Activated CD4-positive, alpha-beta T cell treated with anti-CD3 and anti-CD28 coated beads, Interleukin-2, amount 50 U/mL, for 4 hours (primary cell): ENCODE measurements at places on chromosomes 5 and 9.

- no peak for DNase-seq
These were observed 377.8 kb downstream of the CHSY3 start for GRCh38 chr5:130282049-130282448.

DNA sequence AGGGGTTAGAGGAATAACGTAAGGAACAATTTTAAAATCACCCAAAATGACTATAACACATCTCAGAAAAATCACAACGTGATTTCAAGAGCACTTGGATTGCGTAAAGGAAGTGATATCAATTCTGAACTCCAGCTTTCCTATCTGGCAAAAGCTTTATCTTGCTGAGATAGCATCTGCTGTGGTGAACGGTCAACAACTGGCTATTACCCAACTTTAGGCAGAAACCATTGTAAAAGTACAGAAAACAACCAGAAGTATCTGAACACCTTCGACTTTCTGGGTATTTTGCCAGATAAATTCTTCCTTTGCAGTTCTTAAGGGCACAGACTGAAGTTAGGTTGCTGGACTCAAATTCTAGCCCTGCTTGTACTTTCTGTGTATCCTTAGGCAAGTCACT lies 9.2 kb downstream of the ABLIM3 start:
- DNase-seq = no peak

DNA sequence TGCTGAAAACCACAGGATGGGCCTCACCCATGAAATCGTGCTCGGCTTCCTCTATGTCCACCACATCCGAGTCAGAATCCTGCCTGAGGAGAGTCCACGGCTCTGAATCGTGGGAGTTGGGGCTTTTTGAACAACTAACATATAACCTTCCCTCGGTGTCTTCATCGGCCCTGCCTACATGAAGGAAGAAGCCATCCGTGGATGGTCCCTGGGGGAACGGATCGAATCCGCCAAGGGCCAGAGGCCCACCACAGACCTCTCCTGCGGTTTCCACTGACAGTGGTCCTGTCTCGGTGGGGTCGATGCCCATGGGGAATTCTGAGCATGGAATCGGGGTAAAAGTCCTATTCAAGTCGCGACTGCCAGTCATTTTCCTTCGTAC lies 85.0 kb downstream of the CAMSAP1 start:
- DNase-seq = no peak

GRCh38 chr5:57414857-57415256 lies 67.8 kb downstream of the ACTBL2 start:
- DNase-seq = no peak

DNA sequence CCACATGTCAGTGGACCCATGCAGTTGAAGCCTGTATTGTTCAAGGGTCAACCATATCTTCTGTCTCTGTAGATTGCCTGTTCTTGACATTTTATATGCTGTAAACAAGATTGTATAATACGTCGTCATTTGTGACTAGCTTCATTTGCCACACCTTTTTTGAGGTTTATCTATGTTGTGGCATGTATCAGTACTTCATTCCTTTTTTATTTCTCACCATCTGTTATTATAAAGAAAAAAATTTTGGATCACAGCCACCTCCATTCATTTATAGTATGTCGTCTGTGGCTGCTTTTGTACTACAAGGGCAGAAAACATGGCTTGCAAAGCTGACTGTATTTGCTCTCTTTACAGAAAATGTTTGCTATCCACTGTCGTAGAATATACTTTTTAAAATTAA lies 72.4 kb downstream of the TEK start:
- DNase-seq = no peak

- DNase-seq = no peak
These were observed 524 bp downstream of the CYFIP2 start for GRCh38 chr5:157266286-157267007.

DNA sequence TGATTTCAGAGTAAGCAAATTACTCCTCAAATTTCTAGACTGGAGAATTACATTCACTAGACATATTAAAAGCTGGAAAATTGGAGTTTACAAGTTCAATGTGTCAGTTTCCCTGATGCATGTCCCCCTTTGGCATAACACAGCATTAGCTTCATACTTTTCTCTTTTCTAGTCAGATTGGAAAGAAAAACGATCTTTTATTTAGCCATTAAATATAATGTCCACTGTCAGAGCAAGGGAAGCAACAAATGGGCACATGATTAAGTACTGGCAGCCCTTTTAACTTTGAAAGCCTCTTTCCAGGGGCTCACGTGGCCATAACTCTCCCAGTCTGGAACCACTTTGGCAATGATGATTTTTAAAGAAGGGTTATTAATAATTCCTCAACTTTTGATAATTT lies 203.3 kb downstream of the KCNN2 start:
- no peak for DNase-seq

DNA sequence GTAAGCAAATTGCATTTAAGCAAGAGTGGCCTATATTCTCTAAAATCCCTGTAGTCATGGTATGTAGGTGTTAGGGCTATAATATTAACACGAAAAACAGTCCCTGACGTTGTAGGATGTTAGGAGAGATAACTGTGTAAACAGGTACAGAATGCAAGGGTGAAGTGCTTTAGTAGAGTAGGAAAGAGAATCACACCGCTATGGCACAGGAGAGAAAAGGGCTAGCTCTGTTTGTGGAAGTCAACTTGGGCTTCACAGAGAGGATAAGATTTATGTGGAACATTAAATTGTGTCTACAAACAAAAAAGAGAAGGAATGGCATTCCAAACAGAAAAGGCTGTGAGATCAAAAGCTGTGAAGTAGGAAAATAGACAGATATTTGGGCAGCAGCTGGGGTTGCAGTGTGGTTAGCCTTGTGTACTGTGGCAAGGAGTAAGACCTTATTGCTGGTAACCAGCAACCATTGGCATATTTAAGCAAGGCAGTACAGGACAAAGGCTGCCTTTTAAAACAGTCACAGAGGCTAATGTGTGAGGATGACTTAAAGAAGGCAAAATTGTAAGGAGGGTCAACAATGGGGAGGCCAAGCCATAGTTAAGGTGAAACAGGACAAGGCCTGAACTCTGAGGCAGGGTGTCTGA lies 337.5 kb upstream of the ADAMTSL1 start:
- no peak for DNase-seq

GRCh38 chr9:85114799-85115198 lies 445.3 kb downstream of the NTRK2 start:
- no peak for DNase-seq

DNA sequence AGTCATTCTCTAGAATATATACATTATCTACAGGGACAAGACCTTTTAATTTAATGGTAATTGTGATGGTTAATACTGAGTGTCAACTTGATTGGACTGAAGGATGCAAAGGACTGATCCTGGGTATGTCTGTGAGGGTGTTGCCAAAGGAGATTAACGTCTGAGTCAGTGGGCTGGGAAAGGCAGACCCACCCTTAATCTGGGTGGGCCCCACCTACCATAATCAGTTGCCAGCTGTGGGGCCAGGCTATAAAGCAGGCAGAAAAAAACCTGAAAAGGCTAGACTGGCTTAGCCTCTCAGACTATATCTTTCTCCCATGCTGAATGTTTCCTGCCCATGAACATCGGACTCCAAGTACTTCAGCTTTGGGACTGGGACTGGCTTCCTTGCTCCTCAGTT lies 112.2 kb upstream of the SMC2 start:
- DNase-seq = no peak

DNA sequence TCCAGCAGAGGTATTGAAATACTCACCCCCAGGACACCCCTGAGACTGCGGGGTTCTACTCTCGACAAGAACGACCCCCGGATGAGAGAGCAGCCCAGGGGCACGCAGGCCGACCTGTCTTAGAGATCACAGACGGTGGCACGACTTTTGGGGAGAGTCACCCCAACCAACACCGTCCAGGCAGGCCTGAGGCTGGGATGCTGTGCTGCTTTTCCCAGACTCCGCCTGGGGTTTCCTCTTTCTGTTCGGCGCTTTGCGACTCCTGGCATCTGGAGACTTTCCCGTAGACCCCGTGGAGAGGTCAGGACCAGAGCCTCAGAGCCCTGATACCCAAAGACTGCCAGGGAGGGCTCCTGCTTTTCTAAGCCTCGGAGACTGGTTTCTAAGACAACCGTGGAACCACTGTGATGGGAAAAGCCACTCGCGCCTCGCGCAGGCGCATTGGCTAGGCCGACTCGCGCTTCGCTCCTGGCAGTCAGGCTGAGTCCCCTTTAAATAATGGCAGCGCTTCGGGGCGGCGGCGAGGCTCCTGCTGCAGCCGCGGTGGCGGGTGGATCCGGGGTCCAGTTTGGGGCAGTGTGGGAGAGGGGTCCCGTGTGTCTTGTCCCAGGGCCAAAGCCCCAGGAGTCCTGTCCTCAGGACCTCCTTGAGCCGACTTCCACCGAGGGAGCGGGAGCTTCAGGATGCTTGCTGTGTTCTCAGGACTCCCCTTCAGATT lies 484.0 kb downstream of the SPATA31A7 start:
- DNase-seq = no peak

DNA sequence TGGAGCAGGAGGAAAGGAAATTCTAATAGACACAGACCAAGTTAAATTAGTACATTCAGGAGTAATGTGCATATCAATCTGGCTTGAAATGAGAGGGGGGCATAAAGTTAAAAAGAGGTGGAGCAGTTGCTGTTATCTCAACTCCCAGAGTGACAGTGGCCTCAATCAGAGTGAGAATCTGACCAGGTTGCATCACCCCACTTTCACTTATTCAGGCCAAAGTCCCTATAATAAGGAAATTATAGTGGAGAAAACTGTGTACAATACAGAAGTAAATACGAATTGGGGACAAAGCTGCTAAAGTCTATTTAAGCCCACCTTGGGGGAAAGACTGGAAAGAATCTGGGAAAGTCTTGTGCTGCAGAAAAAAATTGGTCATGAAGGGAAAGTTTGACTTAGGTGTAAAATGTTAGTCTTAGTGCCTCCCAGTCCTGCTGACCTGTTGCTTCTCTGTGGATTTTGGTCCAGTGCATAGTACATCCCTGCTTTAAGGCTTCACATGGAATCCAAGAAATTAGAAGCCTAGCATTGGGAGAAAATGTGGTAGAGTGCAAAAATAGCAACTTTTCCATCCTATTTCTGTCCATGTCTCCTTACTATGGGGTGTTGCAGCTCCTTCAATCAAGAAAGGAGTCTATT lies 27.9 kb downstream of the MROH2B start:
- DNase-seq = no peak

DNA sequence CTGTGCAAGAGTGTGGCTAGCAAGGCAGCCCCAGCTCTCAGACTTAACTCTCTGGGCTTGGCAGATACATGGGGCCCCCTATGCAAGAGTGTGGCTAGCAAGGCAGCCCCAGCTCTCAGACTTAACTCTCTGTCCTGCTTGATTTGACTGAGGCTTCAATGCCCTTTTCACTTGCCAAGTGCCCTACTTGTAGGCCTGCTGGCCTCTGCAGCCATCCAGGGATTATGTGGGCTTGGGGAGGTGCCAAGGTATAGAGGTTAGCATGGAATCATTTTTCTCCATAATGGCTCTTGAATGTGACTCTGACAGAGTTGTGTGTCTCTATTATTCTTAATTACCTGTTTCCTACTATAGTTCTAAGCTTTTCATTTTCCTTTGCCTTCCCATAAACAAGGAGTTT lies 115.5 kb upstream of the RUSC2 start:
- DNase-seq = no peak

GRCh38 chr5:59005934-59006701 lies 423.2 kb downstream of the RAB3C start:
- DNase-seq = no peak

DNA sequence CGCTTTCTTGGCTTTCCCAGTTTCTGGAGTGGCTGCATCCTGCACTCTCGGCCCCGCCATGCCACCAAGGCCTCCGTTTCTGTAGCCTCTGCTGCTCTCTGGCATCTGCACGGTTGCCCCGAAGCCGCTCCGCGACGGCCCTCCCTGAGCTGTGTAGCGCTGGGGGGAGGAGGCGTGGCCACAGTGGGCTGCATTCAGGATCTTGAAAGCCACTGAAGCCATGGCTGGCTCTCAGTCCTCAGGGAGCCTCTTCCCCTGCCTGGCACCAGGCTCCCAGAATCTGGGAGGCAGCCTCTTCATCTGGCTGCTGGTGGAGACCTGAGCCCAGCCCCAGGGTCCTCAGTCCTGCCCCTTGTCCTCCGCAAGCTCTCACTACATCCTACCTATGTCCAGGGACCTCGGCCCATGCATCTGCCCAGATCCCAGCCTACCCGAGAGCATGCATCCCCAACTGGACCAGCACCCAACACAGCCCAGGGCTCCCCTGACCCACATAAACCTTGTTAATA lies 25.1 kb downstream of the PAEP start:
- no peak for DNase-seq

- DNase-seq = no peak
These were observed 938.1 kb downstream of the EFNA5 start for GRCh38 chr5:106732624-106733023.

- no peak for DNase-seq
These were observed 1028.5 kb upstream of the CDH9 start for GRCh38 chr5:28066856-28067255.

DNA sequence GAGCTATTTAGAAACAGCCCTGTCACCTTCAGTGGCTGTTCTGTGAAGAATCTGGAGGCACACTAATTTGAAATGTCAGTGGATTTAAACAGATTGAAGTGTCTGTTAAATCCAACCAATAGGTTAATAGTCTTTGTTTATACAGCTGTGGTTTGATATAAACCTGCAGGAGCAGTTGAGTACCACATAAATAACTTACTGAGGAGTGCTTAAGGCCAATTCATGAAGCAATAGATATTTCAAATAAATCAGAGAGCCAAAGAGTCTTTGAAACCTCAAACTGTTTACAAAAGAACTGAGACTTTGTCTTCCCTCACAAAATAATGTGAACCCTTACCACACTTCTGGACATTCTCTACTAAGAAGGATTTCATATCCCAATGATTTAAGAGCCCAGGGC lies 111.9 kb downstream of the FEM1C start:
- DNase-seq = no peak

DNA sequence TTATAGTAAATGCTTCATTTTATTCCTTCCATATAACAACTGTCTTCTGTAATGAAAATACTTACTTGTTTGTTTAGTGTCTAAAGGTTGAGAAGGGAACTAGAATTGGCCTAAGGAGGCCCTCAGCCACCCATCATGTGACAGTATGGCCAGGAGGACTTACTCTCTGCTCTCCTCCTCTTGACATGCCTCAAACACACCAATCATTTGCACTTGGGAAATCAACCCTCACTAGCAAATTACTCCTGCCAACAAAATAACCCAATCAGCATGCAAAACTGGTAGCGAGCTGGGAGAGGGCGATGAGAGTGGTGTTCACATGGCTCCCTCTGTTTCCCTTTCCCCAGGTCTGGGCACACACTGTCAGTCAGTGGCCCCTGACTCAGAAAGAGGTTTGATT lies 58.6 kb upstream of the MEF2C start:
- DNase-seq = no peak
